Right lung (tissue), 10 donors: ENCODE measurements at places on chromosomes 1 and 21.

- DNase-seq: no peak
Measured at GRCh38 chr1:211326140-211326527, 499 bp upstream of the TRAF5 start.

DNA sequence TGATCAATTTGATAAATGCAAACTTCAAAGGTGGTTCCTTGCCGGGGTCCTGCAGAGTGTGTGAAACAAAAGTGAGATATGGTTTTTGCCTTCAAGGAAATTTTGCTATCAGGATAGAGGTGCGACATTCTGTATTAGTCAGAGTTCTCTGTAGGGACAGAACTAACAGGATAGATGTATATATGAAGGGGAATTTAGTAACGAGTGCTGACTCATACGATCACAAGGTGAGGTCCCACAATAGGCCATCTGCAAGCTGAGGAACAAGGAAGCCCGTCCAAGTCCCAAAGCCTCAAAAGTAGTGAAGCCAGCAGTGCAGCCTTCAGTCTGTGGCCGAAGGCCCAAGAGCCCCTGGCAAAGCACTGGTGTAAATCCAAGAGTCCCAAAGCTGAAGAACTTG, 157.0 kb downstream of the RYR2 start:
- DNase-seq: no peak

DNA sequence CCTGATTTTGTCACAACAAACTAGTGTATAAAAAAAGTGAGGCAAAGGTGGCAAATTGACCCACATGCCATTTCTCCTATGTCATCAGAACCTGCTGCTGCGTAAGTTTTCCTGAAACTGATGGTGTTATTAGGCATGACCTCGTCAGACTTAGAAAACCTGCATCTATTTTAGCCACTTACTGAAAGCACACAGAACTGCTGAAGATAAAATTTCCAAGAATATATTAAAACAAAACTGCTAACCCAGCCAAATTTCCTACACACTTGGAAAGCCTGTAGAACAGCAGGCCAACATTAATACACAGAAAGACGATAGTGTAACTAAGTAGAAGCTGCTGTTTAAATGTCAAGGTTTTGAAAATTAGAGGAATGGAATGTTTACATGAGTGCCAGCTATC, 674.5 kb upstream of the CXADR start:
- peak; percentile 40 for DNase-seq

DNA sequence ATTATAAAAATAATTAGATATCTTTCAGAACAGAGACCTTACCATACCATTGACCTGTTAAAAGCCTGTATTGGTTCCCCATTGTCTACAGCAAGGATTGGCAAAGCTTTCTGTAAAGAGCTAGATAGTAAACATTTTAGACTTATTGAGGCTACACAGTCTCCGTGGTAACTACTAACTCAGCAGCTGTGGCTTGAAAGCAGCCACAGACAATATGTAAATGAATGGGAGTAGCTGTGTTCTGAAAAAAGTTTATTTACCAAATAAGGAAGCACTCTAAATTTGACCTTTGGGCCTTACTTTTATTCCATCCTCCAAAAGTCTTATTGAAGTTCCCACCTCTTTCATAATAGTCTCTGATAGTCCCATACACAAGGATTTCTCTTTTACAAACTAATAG, 39.7 kb downstream of the NUP210L start:
- peak; percentile 2 for DNase-seq

- DNase-seq: no peak
Measured at GRCh38 chr1:93964777-93965200, 55.6 kb upstream of the GCLM start.

DNA sequence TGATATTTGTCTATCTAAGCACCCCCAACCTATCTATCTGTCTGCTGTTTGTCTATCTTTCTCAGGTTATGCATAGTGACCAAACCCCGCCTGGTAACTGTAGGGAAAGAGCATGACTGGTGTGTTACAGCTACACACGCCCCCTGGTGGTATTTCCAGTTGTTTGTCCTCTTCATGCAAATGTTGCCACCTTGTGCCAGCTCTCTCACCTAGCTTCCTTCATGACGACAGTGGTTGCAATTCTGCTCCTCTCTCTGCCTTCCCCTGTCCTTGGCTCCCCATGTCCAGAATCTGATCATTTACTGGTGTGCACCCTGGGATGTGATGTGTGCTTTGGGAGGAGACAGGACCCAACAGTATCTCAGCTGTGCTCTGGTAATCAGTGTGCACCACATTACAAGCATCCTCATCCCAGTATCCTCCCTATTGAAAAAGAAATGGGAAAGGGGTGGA, 8.1 kb upstream of the INKA2 start:
- no peak for DNase-seq

DNA sequence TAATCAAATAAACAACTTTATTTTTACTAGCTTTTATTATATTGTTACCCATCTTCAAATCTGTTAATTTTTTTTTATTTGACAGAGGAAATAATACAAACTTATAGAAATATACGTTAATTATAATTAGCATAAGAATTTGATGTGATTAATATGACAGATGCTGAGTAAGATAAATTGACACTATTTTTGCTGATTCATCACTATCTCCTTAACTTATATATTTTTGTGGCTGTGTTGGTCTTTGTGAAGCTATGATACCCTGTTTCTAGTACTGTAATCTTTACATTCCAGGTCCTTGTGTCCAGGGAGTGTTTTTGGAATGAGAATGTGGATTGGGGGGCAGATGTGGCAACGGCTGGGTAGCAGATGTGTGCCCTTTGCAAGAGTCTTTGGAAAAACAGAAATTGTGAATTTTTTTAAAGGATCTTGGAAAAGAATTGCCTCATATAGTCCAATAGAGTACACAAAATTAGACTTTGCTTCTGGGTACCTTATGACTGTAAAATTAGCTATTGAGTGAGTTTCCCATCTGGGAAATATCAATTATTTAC, 102.6 kb downstream of the KCNK2 start:
- DNase-seq: no peak

GRCh38 chr1:242579528-242580235, 55.2 kb upstream of the PLD5 start:
- no peak for DNase-seq

GRCh38 chr1:221632072-221632471, 109.8 kb downstream of the DUSP10 start:
- DNase-seq: no peak

DNA sequence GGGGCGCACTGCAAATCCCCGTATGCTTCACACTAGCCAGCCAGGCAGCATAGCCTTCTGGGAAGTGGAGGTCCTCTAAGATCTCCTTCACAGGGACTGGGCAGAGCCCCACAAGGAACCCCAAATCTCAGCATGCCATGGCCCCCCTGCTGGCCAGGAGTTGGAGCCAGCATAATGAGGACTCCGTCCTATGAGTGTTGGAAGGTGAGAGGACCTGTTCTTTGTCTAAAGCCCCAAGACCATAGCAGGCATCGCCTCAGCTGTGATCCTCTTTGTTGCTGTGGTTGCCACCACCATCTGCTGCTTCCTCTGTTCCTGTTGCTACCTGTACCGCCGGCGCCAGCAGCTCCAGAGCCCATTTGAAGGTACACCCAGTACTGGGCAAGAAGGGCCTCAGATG, 1.5 kb downstream of the SHISA4 start:
- DNase-seq: no peak

- no peak for DNase-seq
Measured at GRCh38 chr21:39339231-39339630, 9.7 kb downstream of the HMGN1 start.

GRCh38 chr1:106515375-106515774, 541.1 kb upstream of the PRMT6 start:
- no peak for DNase-seq

DNA sequence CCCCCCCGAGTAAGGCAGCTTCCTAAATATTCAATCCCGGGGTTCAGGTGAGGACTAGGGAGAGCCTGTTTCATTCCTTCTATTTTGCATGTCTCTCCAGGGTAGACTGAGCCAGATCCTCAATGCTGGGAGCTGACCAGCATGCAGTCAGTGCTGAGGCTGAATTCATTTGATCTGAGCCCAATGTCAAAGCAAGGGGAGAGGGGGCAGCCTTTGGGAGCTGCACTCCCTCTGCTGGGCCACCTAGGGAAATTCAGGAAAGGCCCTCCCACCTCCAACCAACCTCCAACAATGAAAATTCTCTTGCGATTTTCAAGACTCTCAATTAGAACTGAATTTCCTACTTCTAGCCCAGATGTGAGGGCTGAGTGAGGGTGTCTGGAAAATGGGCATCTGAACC, 371.2 kb downstream of the NPHP4 start:
- DNase-seq: peak; percentile 26

- DNase-seq: no peak
Measured at GRCh38 chr1:200435200-200435780, 25.5 kb upstream of the ZNF281 start.

DNA sequence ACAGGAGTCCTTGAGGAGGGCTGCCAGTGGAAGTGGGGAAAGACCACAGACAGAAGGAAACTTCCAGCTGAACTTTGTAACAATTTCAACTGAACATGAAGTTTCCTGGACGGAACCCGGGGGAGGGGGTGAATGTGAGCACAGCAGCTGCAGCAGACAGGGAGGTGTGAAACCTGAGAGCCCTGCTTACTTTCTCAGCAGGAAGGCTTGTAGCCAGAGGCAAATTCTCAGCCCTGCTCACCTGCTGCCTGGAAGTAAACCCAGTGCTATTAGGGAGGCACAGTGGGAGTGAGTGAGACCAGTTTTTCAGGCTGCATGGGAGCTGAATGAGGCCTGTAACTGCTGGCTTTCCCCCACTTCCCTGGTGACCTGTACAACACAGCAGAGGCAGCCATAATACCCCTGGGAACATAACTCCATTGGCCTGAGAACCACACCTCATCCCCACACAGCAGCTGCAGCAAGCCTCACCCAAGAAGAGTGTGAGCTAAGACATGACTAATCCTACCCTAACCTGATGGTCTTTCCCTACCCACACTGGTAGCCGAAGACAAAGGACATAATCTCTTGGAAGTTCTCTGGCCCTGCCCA, 9.6 kb upstream of the SPRR2F start:
- DNase-seq: no peak

GRCh38 chr1:54064299-54064698, 10.9 kb downstream of the TCEANC2 start:
- no peak for DNase-seq

- peak; percentile 95 for DNase-seq
Measured at GRCh38 chr1:231099996-231100767, 60.1 kb upstream of the FAM89A start.

DNA sequence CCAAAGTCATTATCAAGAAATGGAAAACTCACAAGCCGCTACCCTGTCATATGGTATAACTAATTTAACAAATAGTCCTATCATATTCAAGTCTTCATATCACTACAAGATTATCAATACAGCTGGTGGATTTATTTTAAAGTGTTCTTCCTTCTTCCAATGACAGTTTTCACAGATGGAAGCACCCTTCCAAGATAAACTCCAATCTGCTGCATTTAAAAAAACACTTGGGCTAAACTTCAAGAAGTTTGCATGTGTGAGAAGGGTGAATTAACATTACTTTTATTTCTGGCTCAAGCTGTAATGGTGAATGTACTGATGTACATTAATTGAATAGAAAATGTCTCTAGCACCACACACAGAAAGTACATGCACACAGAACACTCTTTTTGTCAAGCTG, 192.4 kb downstream of the DPYD start:
- no peak for DNase-seq

DNA sequence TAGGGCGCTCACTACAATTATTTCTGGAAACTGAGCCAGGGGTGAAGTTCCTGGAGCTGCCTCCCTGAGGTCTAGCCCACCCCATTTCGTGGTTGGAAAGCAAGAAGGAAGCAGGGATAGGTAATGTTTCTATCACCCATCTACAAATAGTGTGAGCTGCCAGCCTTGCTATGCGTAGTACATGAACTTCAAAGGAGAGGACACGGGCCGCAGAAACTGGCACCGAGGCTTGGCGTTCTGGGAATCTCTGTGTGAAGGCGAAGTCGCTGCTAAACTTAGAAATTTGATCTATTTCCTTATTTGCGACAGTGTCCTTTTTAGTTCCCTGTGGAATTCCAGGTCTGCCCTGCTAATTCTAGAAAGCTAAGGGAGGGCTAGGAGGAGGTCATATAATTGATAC, 49.6 kb upstream of the NTPCR start:
- no peak for DNase-seq

DNA sequence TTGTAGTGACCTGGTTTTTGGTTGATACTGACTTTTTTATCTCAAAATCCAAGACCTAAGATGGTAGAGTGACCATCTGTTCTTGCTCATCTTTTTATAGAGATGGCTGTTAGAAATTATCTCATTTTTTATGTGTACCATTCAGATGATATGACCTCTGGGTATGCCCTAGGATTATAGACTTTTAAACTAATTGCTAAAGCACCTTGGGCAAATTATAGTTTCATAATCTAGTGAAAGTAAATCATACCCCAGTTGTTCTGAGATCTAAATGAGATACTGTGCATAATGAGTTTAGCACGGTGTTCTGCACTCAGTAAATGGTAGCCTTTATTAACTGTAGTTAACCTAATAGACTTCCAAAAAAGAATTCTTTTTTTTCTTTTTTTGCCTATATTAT, 182.6 kb upstream of the L1TD1 start:
- DNase-seq: no peak

- DNase-seq: no peak
Measured at GRCh38 chr1:6614929-6615785, 1.6 kb downstream of the PHF13 start.

DNA sequence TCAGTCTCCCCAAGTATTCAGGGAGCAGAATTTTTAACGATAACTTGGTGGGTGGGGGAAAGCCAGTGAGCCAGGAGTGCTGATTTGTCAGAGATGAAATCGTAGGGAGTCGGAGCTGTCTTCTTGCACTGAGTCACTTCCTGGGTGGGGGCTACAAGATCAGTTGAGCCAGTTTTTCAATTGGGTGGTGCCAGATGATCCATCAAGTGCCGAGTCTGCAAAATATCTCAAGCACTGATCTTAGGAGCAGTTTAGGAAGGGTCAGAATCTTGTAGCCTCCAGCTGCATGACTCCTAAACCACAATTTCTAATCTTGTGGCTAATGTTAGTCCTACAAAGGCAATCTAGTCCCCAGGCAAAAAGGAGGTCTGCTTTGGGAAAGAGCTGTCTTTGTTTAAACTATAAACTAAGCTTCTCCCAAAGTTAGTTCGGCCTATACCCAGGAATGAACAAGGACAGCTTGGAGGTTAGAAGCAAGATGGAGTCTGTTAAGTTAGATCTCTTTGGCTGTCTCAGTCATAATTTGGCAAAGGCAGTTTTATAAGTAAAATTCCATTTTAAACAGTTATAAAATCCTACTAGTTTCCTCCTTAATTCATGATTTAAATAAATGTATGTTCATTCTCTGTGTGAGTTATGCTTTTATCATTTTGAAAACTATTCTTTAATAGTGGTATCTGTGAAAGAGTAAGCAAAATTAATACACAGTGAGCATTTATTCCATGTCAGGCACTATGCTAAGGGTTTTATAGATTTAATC, 51.7 kb downstream of the SLC16A1 start:
- no peak for DNase-seq

- no peak for DNase-seq
Measured at GRCh38 chr1:5475572-5475971, 516.7 kb downstream of the NPHP4 start.

GRCh38 chr1:240399381-240399780, 212.6 kb downstream of the GREM2 start:
- DNase-seq: no peak
